ENCODE measurements at places on chromosomes 4 and X.

- DNase-seq = no peak
Observed at GRCh38 chr4:107780665-107781064, 44.1 kb upstream of the SGMS2 start.

- DNase-seq = no peak
Observed at GRCh38 chr4:88949605-88950004, 107.4 kb downstream of the FAM13A start.

GRCh38 chr4:76857074-76857409 lies 40.9 kb downstream of the SOWAHB start:
- no peak for DNase-seq

GRCh38 chr4:168981460-168981859 lies 28.6 kb downstream of the CBR4 start:
- no peak for DNase-seq

DNA sequence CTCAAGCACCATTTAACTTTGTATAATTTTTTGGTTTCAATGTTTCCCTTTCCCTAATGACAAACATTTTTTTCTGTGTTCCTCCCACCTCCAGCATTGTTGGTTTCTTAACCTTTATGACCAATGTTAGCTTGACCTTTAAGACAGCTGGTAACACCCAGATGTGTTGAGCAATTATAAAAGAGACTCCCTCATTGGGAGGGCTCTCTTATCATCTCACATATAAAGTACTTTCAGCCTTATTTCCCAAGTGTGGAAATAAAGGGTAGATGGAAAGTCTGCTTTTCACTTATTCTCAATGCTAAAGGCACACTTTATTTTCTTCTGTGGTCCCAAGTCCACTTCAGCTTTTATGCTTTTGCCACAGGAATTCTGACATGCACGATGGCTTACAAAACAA lies 1420.4 kb downstream of the RAPGEF2 start:
- no peak for DNase-seq

DNA sequence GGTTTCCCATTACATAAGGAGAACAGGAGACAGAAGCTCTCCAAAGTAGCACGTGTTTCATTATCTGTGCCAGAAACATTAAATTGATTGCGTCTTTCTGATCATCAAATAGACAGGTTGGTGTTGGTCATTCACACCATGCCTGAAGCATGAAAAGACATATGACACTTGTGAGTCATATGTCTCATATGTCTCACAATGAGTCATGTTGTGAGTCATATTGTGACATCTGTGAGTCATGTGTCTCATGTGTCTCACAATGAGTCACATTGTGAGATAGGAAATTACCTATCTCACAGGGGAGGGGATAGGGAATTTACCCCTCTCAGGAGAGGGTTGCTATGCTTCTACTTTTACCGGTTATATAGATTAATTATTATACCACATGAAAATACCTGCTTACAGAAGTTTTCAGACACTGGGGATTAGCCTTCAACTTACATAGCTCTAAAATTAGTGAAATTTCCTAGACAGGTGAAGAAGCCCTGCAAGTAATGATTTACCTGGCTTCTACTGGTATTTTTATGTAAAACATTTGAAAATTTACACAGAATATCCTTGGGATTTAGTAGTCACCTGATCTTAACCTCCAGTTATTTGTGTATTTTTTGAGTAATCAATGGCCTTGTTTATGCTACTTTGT lies 80.8 kb downstream of the NPFFR2 start:
- no peak for DNase-seq

DNA sequence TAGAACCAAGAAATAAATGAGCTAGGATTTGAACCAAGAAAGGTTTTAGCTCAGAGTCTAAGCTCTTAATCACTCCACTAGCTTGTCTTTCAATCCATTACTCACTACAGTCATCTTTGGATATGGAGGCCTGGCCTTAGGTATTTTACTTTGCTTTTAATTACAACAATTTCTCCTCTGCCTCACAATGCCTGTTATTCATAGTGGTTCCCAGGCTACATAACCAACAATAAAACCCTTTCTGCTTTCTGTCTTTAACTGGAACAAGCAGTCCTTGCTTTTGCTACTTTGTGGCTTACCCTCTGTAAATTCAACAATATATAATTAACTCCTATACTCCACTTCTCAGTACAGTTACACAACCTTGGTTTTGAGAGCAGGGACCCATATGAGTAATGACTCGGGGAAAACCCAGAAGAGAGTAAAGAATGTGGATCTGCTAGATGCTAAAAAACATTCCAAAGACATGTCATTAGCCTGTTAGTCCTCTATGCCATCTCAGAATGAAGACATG lies 94.7 kb upstream of the NAP1L5 start:
- DNase-seq = peak; percentile 37

- DNase-seq = no peak
Observed at GRCh38 chr4:1567519-1567807, 116.7 kb downstream of the FAM53A start.

GRCh38 chrX:39911278-39911897 lies 186.4 kb downstream of the BCOR start:
- no peak for DNase-seq

DNA sequence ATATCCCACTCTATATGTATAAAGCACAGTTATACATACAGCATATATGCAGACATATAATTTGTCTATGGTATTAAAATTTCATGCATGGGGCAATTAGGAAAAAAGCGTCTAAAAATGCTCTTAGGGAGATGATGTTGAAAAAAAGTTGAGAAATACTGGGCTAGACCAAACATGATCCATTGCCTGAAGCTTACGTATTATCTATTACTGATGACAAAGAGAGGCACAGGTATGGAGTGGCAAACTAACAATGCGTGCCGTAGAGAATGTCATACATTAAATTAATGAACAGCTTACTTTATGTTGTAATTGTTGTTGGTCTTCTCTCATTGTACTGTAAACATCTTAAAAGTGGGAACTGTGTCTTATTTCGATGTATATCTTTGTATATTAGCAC lies 13.9 kb downstream of the RHOH start:
- no peak for DNase-seq

- no peak for DNase-seq
Observed at GRCh38 chr4:152613351-152613750, 66.4 kb downstream of the TMEM154 start.

- DNase-seq = no peak
Observed at GRCh38 chr4:47713129-47713834, 124.6 kb downstream of the CORIN start.

GRCh38 chrX:40040686-40041461 lies 56.9 kb downstream of the BCOR start:
- peak; percentile 13 for DNase-seq

GRCh38 chr4:138223231-138223910 lies 18.8 kb downstream of the SLC7A11 start:
- no peak for DNase-seq

DNA sequence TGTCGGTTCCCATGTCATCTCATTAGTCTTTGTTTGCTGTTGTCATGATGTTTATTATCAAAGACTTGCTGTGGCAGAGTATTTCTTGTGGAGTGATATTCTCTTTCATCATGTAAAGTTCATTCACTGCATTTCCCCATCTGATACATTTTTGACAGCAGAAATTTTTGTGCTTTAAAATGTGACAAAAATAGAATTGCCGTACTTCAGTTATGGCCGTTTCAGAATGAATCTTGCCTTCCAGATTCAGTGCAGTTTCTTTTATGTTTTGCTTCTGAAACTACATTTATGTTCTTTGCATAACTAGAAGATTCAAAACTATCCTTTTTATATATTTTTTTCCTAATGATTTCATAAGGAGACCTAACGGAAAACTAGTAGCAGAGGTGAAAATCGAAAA lies 10.0 kb downstream of the CSTF2 start:
- no peak for DNase-seq

DNA sequence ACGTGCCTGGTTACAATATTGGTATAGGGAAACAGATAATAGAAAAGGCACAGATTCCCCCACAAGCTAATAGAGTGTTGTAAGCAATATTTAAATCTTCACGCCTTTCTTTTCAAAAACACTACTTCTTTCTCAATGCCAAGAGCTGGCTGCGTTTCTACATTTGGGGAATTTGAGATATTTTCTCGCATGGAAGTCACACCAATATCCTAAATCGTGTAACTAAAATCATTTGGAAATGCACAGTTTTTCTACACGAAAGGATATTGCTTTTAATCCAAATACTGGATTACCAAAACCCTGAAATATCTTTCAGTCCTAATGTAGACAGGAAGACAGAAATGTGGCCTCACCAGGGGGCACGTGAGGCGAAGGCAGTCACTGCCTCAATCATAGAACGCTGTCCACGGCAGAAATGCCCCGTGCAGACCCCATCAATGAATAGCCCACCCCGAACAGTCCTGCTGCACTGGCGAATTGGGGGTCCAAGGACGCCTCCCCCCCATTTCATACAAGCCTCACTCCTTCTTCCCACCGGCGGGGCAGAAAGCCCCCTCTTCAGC lies 106.6 kb downstream of the NSUN7 start:
- no peak for DNase-seq

GRCh38 chrX:34332334-34332733 lies 200.2 kb upstream of the FAM47A start:
- DNase-seq = no peak

- no peak for DNase-seq
Observed at GRCh38 chrX:107753187-107753586, 22.4 kb downstream of the TSC22D3 start.

GRCh38 chr4:2433609-2434350 lies 15.0 kb downstream of the CFAP99 start:
- DNase-seq = no peak

DNA sequence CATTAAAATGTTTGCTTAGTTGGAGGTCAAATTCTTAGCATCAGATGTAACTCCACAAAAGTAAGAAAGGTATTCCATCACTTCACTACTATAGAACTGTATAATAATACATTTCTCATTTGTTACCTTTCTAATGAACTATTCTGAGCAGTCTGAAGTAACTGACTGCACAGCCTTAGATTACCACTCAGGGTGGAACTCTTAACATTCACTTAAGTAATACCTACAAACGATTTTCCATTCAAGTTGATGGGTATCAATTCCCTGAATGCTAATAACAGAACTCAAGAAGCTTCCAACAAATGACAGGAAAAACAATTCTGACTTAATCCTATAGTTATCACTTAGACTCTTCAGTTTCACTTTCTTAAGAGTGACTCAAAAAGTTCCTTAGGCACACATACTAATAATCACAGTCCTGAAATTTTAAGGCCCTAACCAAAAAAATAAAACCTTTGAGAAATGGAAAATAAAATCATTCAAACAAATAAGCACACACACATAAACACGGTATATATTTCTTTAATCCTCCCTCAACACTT lies 20.9 kb downstream of the HNRNPD start:
- DNase-seq = no peak

DNA sequence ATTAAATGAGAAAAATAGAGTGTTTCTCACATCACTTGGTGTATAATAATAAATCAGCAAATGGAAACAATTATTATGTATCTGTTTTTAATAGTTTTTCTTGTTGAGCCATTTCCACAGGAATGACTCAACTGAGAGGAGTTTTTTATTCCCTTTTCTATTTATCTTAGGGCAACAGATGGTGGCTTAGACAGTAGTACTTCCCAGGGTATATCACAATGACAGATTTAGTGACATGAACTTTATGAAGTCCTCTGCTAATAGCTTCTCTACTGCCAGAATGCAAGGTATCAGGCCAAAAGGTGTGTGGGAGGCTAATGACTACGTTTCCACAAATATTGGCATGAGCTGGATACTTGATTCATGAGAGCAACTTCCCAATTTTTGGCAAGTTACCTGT lies 126.7 kb downstream of the HTR2C start:
- DNase-seq = no peak
